Naive thymus-derived CD8-positive, alpha-beta T cell (primary cell): ENCODE measurements at places on chromosomes 4 and X. TPM values are rescaled to one million over a fixed set of nuclear protein-coding genes. Genes with fewer than 3 reads are reported as not detected.

DNA sequence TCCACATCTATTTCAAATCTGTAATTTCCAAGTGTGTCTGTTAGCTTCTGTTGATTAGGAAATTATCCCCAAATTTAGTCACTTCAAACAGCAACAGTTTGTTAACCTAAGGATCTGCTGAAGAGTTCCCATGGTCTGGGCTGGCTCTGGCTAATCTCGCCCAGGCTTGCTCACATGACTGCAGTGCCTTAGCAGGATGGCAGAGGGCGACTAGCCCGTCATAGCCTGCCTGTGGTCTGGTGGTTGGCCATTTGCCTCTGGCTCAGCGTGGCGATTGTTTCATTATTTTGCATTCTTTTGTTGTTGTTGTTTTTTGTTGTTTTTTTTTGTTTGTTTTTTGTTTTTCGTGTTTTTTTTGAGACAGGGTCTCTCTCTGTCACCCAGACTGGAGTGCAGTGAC, 264.0 kb downstream of the TRIML1 start:
- no peak for DNase-seq

STIM2 gene
- total RNA-seq = 105 TPM

GRCh38 chr4:8547108-8547911, 32.9 kb upstream of the GPR78 start:
- peak; percentile 43 for DNase-seq

DNA sequence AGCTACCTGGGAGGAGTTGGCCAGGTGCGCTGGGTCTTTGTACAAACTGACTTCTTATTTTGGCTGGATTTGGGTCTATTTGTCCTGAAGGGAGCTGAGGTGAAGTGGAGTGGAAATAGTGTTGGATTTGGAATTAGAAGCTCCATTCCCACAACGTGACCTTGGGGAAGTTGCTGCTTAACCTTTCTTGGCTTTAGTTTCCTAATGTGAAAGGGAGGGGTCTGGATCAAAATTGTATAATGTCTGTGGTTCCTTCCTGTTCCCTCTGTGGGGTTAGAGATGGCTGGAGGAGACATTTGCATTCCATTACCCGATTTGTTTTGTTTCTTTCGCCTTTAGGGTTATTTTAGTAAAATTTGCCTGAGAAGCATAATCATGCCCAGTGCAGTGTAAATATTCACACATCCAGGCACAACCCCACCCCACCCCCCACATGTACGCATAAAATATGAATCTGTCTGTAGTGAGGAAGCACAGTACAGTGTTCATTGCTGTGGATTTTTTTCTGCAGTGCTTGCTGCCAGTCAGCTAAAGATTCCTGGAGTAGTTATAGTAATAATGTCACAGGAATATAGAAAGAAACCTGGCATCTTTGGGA, 21.5 kb downstream of the JADE1 start:
- DNase-seq = no peak

DNA sequence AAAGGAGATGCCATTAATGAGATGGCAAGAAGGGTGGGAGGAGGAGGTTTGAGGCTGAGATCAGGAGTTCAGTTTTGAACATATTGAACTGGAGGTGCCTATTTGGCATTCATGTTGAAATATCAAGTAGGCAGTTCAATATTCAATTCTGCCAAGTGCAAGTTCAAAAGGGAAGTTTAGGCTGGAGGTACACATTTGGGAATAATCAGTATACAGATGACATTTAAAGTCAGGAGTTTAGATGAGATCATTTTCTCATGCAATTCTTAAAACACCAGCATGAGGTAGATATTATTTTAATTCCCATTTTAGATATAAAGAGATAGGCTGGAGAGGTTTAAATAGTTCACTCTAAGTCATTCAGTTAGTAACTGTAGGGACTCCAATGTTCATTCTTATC, 26.1 kb downstream of the COQ2 start:
- DNase-seq = no peak

GRCh38 chr4:163274861-163275260, 57.5 kb downstream of the NPY1R start:
- DNase-seq = no peak

DNA sequence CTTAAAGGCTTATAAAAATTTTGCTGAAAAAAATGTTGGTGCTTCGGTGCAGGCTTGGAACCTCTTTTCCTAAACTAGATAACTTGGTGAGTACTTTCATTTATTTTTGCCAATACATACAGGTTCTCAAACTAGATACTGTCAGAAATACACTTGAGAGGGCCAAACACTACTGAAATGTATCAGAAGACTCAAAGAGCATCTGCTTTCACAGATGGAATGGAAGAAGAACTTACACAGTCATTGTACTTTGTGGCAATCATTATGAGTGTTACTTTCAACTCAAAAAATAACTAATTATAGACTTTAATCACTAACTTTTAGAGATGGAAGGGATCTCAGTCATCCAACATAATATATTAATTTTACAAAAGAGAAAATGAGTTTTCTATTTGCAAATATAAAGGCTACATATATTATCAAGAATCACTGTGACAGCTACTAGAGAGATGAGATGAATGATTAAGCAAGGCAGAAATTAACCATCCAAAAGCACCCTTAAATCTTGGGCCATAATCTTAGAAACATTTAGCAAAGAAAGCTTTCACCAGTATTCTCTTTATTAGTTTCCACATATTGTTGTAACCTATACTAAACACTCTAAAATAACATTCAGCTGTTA, 1.0 kb downstream of the ENAM start:
- DNase-seq = no peak

GRCh38 chrX:23515028-23515427, 152.3 kb upstream of the PRDX4 start:
- no peak for DNase-seq

GRCh38 chr4:2535376-2536192, 863 bp upstream of the FAM193A start:
- DNase-seq = peak; percentile 38

- no peak for DNase-seq
Observed at GRCh38 chr4:144338148-144338547, 197.6 kb upstream of the GYPA start.

- DNase-seq = peak; percentile 6
Observed at GRCh38 chrX:41085878-41086626, 807 bp downstream of the USP9X start.

DNA sequence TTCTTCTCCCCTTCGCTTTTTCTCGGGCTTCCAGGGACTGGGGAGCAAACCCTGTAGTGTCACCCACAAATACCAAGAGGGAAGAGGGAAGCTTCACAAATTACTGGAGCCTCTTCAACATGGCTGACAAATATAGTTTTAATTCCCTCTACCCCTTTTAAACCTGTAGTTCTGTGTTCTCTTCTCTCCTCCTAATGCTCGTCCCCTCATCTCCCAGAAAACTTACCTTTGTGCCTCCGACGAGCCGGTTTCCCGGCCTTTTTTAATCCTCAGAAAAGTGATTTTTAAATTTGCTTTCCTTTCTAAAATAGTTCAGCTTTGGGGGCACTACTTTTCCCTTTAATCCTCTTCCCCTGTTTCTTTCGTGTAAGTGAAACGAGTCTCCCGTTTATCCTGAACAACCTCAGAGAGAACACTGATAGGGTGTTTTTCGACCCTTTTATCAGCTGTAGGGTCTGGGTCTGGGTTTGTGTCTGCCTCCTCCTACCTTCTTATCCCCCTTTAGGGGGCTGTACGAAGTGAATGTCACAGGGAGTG, 408 bp downstream of the TET2 start:
- no peak for DNase-seq

GRCh38 chrX:12981880-12982279, 7.0 kb downstream of the TMSB4X start:
- no peak for DNase-seq

CFAP99 gene
- total RNA-seq = not detected

TMEM154 gene
- total RNA-seq = 33.4 TPM

RNF128 gene
- total RNA-seq = not detected

MXD4 gene
- total RNA-seq = 44.2 TPM

RHOXF2 gene
- total RNA-seq = not detected

- DNase-seq = no peak
Observed at GRCh38 chr4:38181286-38181685, 221.1 kb downstream of the PTTG2 start.

DNA sequence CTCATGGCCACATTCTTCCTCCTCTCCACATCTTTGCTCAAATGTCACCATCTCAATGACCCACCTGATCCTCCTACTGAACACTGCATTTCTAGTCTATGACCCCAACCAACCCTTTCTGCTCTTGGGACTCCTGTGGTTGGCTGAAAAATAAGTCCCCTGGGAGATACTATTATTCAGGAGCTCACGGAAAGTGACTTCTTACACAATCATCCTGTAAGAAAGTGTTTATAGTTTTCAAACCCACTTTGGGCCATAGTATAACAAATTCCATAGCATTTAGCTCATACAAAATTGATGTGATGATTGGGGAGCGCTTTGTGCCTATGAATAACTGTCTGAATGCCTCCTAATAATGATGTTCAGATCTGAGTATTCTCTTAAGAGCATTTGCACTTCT, 161.4 kb upstream of the HS3ST1 start:
- no peak for DNase-seq

DNA sequence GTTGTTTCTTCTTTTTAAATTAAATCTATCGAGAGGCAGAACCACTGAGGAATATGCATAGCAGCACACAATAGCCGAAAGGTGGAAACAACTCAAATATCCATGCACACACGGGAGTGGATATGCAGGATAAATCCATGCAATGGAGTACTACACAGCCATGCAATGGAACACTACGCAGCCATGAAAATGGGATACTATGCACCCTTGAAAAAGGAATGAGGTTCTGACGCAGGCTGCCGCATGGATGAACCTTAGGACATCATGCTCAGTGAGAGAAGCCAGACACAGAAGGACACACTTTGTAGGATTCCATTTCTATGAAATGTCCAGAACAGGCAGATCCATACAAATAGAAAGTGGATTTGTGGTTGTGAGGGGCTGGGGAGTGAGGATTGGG, 18.4 kb upstream of the P2RY8 start:
- DNase-seq = no peak

TMLHE gene
- total RNA-seq = 15.9 TPM

- no peak for DNase-seq
Observed at GRCh38 chr4:128427832-128428366, 140.3 kb upstream of the PGRMC2 start.

NAP1L3 gene
- 9.4 TPM for total RNA-seq

GAGE12E gene
- not detected for total RNA-seq

GDPD2 gene
- not detected for total RNA-seq

GRCh38 chr4:5793514-5793913, 82.5 kb downstream of the EVC start:
- no peak for DNase-seq

DNA sequence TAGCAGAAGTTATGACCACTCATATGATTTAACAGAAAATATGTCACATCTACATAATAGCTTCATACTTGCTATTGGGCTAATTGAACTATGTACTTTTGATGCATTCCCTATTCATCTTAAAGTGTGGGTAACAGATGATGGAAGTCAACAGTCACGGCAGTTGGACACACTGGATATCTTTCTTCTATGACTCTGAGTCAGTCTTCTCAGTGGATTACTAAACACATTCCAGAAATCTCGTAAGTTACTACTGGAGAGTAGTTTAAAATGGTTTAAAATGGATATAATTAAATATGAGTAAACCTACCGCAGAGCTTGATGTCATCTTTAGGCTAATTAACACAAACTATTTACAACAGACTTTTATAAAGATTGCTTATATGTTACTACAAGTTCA, 30.1 kb upstream of the CFAP299 start:
- no peak for DNase-seq

PARM1 gene
- 0.11 TPM for total RNA-seq

GRCh38 chr4:37717576-37717975, 31.4 kb upstream of the RELL1 start:
- no peak for DNase-seq

DCAF4L1 gene
- total RNA-seq = 0.55 TPM

PABPC5 gene
- total RNA-seq = not detected

- no peak for DNase-seq
Observed at GRCh38 chr4:119040694-119041185, 94.9 kb upstream of the MYOZ2 start.

DNA sequence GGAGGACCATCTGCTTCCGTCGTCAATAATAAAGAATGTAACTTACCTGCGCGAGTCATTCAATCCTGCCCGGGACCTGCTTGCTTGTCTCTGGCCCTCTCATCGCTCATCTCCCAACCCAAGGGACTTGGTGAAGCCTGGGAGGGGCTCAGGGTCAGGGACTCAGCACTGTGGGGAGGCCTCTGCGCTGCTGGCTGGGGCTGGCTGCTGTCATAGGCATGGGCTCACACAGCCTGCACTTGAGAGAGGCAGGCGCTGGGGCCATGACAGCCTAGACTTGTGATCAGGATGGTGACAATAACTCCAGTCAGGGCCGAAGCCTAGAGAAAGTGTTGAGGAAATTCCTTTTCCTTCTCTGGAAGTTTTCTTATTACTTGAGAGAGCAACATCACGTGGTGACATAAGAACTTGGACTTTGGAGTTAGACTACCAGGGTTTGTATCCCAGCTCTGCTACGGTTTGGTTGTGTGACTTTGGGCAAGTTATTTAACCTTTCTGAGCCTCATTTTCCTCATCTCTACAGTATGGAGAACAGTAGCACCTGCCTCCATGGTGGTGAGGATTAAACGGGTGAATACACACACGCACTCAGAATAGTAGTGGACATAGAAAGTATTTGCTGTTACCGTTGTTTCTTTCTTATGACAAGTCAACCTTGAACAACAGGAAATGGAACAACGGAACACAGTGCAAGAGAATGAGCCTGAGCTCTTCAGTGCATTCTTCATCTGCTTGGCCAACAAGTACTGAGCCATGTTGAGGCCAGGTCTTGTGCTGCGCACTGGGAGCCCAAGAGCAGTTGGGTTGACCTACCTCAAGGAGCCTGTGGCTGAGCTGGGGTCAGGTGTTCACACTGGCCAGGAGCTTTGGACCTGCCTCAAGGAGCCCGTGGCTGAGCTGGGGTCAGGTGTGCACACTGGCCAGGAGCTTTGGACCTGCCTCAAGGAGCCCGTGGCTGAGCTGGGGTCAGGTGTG, 60.5 kb downstream of the TBC1D14 start:
- DNase-seq = no peak

- DNase-seq = no peak
Observed at GRCh38 chrX:118271775-118272174, 74.1 kb upstream of the WDR44 start.

- DNase-seq = no peak
Observed at GRCh38 chr4:150890246-150890645, 124.8 kb downstream of the LRBA start.

SYNPO2 gene
- 1.0 TPM for total RNA-seq

DNA sequence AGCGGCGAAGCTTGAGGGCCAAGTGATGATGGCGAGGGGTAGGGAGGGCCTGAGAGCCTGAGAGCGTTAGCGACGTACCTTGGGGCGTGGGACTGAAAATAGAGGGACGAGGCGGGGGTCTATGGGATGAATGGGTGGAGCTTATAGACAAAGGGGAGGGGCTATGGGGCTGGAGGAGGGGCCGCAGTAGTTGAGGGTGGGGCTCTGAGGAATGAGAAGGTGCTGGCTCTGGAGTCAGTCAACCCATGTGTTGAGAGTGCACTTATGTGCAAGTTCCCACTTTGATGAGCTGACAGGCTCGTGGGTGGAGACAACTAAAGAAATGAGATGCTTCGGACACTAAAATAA, 488 bp downstream of the TBC1D25 start:
- peak; percentile 48 for DNase-seq

GRCh38 chrX:13816176-13816575, 717 bp downstream of the GPM6B start:
- no peak for DNase-seq
